Retina (tissue), 1 donor: ENCODE measurements at places on chromosomes 7 and 10.
A peak's percentile ranks its signal among the peaks of the same experiment; 100 is the strongest.

GRCh38 chr7:121330053-121330833 lies 1.4 kb downstream of the WNT16 start:
- DNase-seq, result peak; percentile 72

- no peak for DNase-seq
These were observed 325.3 kb downstream of the RPS24 start for GRCh38 chr10:78358982-78359381.

DNA sequence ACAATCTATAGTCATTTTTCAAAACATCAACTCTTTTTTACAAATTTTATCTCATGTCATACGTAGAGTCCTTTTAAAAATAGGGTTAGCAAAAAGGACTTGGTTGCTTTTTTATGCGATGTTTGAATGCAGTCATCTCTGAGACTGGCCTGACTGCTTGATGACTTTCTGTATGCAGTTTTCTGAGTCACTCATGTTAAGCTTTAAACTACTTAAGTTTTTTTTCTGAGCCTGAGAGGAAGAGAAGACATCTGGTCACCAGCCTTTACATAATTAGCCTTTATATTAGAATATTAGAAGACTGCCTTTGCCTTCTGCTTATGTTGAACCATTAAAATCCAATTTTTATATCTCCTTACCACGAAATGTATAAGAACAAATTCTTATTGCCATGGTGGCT lies 834.4 kb upstream of the MBL2 start:
- DNase-seq, result no peak

DNA sequence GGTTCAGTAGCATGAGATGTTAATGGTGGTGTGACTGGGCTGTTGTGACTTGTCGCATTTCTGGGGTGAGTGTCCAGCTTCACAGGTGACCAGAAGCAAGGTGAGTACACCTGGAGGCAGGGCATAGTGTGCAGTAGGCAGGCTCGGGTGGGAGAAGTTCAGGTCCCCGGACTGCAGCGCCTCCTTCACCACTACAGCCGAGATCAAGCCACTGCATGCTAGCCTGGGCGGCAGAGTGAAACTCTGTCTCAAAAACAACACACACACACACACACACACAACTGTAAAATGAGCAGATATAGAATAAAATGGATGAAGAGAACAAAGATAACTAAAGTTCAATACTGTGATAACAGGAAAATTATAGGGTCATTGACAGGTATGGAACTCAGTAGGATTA lies 11.1 kb upstream of the PARD3 start:
- no peak for DNase-seq

DNA sequence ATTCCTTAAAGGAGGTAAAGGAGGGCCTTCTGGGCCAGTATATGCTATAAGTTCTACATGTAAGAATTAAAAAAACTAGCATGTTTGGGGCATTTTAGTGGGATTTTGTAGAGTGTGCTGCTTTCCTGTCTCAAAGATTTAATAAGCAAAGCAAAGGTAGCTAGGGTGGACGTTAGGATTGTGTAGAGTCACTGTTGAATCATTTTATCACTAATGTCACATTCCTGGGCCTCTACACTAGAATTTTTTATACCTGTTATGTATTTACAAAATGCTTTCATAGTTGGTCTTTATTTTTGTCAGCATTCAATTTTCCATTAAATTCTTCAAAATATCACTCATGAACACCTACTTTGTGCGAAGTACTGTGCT lies 139.4 kb upstream of the PHYHIPL start:
- no peak for DNase-seq

DNA sequence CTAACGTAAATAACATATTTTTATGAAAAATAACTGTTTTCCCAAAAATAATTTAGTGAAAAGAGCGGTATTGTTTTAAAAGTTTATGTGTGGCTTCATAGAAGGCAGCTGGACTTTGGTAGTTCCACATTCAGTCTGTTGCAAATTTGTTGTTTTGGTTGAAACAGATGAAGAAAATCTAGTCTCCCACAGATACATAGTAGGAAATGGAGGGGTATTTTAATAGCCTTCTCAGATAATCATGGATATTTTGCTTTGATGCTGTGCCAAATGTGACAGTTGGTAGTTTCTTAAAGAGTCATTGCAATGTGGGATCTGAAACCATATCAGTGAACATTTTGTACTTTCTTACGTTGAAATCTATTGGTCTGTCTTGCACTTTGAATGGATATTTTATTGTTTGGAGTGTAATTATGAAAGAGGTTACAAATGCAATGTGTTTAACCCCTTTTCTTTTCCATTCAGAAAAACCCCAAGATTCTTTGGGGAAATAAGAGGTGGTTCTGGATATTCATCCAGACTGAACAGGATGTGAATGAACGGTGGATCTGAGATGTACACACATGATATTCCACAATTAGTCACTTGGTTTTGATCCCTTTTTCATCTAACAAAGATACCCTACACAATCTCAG lies 10.4 kb downstream of the ZNF365 start:
- no peak for DNase-seq

DNA sequence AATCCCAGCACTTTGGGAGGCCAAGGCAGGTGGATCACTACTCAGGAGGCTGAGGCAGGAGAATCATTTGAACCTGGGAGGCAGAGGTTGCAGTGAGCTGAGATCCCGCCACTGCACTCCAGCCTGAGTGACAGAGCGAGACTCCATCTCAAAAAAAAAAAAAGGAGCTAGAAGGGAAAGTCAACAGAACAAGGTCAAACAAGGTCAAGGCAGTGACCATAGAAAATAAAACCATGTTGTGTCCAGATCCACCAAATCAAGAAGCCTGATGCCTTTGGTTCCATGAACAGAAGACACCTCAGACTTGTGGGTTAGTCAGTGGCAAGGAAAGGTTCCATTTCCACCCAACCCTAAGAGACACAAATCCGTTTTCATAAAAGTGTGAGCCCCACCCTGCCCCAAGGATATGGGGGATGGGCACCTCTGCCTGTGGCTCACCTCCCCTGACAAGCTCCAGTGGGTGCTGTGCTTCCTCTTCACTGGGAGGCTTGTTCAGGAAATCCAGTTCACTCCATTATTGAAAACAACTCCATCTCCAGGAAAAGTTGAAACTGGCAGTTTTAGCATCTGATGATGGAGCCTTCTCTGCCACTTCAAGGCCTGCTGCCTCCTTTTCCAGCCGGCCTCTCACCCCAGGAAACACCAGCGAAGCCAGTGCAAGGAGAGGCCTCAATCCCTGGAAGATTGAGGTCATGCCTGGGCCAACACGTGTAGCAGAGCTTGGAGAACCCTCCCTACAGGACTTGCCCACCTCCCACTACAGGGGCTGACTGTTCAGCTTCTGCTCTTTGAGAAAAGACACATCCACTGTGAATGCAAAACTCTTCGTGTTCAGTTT lies 152.9 kb downstream of the NRF1 start:
- no peak for DNase-seq

GRCh38 chr7:76291351-76292212 lies 10.9 kb upstream of the HSPB1 start:
- peak; percentile 94 for DNase-seq

DNA sequence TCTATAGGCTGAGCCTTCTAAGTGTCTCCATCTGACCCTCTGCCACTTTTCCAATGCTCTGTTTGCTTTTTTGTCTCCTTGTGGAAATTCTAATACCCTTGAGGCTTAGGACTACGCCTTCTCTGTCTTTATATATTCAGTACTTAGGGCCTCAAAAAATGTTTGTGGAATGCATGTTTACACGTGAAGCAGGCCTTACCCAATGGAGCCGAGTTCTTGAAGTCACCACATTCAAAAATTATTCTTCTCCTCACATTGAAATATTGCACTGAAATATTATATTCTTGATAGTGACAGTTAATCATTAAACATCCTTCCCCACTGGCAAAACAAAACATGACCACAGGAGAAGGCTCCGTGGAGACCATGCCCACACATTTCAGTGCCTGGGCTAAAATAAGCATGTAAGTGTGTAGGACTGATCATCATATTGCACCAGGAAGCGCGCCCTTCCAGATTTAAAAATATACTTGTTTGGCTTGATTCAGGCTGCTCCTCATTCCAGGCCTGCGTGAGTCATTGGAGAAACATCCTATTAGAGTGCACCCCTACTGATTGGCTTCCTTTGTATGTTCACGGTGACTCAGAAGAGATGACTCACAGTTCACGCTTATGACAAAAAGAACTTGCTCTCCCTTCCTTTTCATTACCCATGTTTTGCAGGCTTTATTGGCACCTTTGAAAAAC lies 307.4 kb upstream of the AOAH start:
- peak; percentile 29 for DNase-seq

DNA sequence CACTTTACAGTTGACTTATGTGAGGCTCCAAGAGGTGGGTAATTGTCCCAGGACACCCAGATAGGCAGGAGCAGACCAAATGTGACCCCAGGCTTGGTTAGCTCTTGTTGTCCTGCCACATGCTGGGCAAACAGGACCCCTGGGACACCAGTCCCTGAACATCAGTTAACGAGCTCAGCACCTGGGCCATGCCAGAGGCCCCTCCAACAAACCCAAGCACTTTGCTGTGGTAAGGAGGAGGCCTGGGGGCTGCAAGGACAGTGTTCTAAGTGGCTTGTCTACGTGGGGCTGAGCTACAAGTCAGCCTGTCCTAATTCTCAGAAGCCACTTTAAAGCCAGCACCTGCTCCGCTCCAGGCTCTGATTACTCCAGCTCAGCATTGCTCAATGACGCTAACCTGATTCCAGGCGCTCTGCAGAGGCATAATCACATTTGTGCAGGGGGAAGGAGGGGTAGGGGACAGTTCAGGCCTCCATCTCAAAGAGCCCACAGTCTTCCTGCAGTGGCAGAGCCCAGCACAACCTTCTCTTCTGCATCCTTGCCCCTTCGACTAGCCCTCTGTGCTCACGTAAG lies 57.2 kb downstream of the DDC start:
- DNase-seq, result peak; percentile 55

- no peak for DNase-seq
These were observed 34.0 kb downstream of the CNPY1 start for GRCh38 chr7:155512246-155512887.

GRCh38 chr10:58158806-58159205 lies 108.9 kb downstream of the IPMK start:
- no peak for DNase-seq

DNA sequence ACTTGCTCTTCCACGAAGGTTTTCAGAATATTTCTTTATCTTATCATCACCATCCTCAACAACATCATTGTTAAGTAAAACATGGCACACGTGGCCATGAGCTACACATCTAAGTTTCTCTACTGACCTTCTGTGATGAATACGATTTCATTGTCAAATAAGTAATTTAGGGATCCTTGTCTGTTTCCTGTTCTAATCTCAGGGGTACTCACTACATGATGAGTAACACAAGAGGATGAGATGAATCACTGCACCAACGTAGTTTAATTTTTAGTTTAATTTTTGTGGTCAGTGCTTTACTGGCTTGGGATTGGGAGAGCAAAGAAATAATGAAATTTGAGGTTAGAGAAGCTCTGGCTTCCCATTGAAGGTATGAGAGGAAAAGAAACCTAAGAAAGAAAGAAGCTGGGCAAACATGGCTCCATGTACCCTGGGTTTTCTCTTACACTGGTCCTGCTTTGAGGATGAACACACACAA lies 461.9 kb upstream of the KLF6 start:
- no peak for DNase-seq

GRCh38 chr7:68787566-68787965 lies 810.7 kb upstream of the AUTS2 start:
- no peak for DNase-seq

DNA sequence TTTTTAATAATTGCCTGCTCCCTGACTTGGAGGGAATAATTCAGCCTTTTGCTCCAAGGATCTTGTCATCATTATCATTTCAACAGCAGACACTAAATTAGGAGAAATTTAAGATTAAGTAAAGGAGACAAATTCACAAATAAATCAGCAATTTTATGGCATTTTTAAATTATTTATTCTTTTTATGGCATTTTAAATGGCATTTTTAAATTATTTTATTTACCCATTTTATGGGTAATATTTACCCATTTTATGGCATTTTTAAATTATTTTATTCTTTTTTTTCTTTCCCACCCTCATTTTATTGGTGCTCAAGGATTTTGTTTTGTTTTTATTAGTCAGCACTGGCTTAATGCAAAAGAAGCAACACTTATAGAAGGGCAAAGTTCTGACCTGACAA lies 1201.0 kb upstream of the SORCS1 start:
- no peak for DNase-seq

DNA sequence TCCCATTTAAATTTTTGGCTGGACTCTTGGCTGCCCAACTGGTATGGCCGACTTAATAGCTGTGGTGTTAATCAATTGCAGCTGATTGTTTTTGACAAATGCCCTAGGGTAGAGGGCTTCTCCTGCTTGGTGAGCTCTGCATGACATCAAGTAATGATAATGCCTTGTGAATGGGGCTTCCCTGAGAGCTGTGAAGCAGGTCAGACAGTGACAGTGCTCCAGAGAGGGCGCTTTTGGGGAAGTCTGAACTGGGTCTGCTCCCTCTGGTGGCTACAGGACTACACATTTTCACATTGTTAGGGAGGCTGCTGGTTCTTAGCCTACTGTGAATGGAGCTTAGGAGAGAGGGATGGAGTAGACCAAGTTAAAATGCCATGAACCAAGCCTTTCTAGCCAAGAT lies 98.8 kb downstream of the SDK1 start:
- peak; percentile 27 for DNase-seq

GRCh38 chr10:90885176-90885575 lies 13.4 kb downstream of the RPP30 start:
- DNase-seq, result no peak

DNA sequence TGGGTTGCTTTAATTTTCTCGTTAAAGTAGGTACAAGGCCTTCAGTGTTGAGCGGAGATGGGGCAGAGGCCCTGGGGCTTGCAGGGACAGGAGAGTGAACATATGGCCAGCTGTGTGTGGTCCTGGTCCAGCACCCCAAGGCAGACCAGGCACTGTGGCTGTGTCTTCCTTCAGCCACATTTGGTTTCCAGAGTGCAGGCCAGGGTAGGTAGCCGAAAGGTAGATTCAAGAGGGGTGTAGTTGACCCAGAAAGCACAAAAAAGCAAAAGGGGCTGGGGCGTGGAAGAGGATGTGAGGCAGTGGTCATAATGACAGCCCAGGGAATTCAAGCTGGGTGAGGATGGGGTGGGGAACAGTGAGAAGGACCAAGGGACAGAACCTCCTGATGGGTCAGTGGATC lies 21.3 kb upstream of the CHST15 start:
- DNase-seq, result no peak

DNA sequence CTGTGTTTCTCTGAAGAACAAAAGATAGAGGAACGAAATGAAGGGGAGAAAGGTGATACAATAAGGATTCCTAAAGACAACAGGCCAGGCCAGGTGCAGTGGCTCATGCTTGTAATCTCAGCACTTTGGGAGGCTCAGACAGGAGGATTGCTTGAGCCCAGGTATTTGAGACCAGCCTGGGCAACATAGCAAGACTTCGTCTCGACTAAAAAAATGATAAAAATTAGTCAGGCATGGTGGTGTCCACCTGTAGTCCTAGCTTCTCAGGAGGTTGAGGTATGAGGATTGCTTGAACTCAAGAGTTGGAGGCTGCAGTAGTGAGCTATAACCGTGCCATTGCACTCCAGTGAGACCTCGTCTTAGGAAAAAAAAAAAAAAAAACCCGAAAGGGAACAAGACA lies 41.4 kb upstream of the FAM3C start:
- DNase-seq, result no peak

- DNase-seq, result no peak
These were observed 274.9 kb downstream of the SDK1 start for GRCh38 chr7:3575753-3576531.

GRCh38 chr10:26221541-26221940 lies 5.0 kb downstream of the GAD2 start:
- no peak for DNase-seq

GRCh38 chr7:1385809-1386622 lies 73.3 kb downstream of the MICALL2 start:
- DNase-seq, result no peak

GRCh38 chr10:122113945-122114747 lies 125.2 kb downstream of the TACC2 start:
- no peak for DNase-seq

GRCh38 chr10:44697116-44697515 lies 214.0 kb upstream of the TMEM72 start:
- DNase-seq, result no peak
